ENCODE measurements at places on chromosomes 3 and 15.

DNA sequence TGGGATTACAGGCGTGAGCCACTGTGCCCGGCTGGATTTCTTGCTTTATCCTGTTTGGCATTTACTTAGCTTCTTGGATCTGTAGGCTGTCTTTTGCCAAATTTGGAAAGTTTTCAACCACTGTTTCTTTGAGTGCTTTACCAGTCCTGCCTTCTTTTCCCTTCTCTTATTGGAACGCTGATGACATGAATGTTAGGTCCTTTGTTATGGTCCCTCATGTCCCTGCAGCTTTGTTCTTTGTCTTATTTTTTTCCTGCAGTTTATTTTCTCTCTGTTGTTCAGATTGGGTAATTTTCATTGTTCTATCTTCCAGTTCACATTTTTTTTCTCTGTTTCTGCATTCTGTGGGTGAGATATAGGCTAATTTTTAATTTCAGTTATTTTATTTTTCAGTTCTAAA, 25.0 kb downstream of the SH3GL3 start:
- DNase-seq = no peak

- no peak for DNase-seq
These were observed 166.9 kb upstream of the TMC3 start for GRCh38 chr15:81540909-81541308.

GRCh38 chr3:72633534-72633933, 214.7 kb downstream of the SHQ1 start:
- DNase-seq = no peak

DNA sequence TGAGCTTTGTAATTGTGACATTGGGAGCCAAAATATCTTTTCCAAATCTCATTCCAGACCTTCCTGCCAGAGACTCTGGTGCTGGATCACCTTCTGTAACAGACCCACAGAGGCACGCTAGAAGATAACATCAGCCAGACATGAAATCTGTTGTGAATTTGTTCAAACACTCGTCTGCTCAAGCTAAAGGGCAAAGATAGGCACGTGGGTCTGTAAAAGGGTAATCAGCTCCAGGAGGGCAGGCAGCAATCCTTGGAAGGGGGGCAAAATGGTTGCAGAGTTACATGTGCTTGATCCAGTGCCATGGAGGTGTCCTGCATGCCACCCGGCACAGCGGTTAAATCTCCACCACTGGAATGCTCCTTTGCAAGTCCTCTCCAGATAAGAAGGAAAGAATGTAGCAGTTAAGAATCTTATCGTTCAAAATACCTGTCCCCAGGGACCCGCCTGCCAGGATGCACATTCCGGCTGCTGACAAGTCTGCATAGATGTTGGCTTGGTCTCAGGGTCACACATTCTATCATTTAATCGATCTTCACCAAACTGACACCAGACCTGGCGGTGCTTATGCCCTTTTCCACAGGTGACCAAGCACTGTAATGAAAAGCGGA, 74.8 kb downstream of the ADAMTS9 start:
- DNase-seq = no peak

GRCh38 chr3:133259767-133260166, 140.1 kb upstream of the BFSP2 start:
- DNase-seq = no peak

DNA sequence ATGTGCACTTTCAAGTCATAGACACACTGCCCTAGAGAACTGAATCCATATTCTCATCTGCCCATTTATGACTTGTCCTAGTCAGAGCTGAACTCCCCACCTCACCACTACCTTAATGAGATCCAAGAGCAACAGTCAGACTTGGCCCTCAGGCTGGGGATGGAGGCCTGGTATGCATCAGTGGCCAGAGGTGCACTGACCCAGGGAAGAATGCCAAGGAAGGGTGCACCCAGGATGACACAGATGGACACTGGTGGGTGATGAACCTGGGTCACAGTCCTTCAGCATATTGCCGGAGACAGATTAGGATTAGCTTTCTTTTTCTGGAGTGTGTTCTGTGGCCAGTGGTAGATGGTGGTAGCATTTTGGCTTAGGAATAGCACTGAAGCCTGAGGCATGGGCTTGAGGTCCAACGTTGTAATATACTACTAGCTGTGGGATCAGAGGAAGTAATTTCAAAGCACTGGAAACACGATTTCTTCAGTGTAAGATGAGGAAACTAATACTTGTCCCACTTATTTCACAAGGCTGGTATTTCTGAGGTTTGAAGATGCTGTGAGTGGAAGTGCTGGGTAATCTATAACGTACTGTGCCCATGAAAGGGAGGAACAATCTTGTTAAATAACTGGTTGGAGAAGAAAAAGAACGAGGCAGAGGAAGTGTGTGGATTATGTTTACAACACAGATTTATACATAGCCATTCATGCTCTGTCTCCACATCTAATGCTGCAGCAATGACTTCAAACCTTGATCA, 265.0 kb downstream of the THRB start:
- DNase-seq = no peak

GRCh38 chr3:174204765-174205164, 654.4 kb upstream of the NAALADL2 start:
- no peak for DNase-seq

DNA sequence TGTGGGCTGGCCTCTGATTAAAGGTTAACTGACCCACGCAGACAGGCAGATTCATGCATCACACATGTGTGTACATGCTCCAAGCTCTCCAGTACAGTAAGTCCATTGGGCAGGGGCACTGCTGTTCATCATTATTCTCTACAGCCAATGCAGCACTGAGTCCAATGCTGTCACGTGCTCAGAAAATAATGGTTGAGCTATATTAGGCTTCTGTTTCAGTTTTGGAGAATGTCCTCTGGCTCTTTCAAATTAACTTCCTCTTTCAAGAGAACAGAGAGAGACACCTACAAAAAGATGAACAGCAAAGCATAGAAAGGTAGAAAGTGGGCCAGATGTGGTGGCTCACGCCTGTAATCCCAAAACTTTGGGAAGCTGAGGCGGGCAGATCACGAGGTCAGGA, 202.6 kb downstream of the MEX3B start:
- no peak for DNase-seq

DNA sequence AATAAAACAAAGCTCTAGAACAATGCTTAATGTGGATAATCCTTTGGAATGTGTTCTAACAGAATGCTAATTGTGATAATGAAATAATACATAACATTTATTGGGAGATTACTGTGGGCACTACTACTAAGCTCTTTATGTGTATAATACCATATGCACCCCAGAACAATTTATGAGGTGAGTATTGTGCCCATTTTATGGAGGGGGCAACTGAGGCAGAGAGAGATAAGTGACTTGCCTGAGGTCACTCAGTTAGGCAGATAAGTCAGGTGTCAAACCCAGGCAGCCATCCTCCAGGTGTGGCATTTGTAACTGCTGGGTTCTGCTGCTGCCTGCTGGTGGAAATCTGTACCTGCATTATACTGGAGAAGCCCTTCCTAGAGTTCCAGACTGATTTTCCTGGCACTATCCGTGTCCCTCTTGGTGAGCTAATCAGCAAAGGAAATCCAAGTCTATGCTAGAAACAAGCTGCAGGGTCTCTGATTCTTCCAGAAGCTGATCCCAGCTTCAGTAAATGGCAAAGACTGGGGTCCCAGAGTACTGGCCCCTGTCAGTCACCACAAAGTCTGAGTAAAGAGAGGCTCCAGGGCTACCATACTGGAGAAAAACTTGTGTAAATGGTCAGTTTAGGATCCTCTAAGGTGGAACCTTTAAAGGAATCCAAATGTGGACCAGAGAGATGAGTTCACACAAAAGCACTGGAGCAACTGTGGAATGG, 22.6 kb upstream of the RBP1 start:
- no peak for DNase-seq

GRCh38 chr15:73694419-73694818, 10.2 kb downstream of the CD276 start:
- DNase-seq = no peak

GRCh38 chr3:159896543-159896942, 92.1 kb upstream of the IL12A start:
- DNase-seq = no peak

GRCh38 chr3:193520738-193521137, 34.0 kb downstream of the ATP13A4 start:
- no peak for DNase-seq

- DNase-seq = no peak
These were observed 88.6 kb downstream of the THSD4 start for GRCh38 chr15:71203586-71204474.

GRCh38 chr15:92818651-92819277, 81.4 kb upstream of the CHD2 start:
- no peak for DNase-seq

DNA sequence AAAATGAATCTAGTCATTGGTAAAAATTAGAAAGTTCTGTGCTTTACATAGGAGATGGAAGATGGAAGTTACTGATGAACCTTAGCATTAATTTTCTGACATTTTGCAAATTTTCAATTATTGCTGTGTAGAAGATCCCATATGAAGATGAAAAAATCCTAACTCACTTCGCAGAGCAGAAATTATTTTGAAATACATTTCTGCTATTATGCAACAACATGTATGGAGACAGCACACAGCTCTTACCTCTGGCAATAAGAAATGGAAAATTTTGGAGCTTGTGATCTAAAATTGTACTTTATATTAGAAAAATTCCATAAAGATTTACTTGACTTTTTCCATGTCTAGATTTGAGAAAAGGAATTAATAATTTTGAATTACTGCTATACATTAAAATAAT, 177.9 kb downstream of the WDR72 start:
- no peak for DNase-seq

DNA sequence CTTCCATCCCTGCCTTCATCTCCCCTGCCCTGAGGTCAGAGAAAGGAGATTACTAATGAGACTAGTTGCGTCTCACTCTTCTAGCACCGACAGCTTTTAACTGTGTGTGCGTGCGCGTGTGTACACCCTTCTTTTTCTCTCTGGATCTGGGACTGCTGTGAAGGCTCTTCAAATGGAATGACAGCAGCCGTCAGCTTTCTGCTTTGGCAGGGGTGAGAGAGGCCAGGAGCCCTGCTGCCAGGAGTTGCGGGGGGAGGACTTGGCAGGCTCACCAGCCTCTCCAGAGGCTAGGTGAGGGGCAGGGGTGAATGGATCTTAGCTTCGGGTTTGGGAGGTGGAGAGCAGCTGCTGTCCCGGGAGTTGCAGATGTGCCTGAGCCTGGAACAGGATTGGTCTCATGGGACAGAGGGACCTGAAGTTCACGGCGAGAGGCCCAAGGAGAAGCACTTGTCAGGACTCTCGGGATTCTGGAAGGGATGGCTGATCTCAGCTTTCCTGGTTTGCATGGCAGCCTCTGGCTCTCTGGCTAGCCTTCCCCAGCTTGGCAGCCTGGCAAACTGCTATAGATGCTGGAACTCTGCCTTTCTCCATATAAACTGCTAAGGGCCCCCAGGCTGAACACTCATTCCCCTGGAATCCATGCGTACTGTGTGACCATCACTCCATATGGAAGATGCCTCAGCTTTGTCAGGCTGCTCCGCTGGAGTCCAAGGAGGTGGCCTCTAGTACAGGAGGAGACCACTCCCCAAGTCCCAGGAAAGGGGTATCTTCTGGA, 16.6 kb downstream of the TEX264 start:
- DNase-seq = no peak

GRCh38 chr3:44439499-44440295, 37.8 kb downstream of the ZNF445 start:
- peak; percentile 49 for DNase-seq

GRCh38 chr15:90414408-90415028, 26.5 kb downstream of the IQGAP1 start:
- no peak for DNase-seq

- no peak for DNase-seq
These were observed at the start of gene P2RY13 for GRCh38 chr3:151329363-151329762. Gene P2RY13, minus strand, starts transcription at chr3:151329549. Its CDS starts 21 bp downstream, at chr3:151329528.

DNA sequence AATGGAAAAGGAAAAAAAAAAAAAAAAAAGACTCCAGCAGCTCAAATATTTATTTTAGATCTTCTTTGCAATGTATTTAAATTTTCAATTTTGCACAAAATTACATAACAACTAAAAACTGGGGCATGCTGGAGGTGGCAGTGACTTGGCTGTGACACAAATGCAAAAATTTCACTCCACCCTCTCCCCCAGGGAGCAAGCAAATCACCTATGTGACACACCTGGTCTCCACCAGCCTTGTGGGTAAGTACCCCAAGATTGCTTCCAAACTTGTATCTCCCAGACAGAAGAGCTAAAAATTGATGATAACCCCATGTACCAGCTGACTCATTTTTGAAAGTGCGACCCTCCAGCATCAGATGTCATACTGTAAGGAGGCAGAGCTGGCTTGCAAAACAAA, 32.0 kb downstream of the UBE3A start:
- DNase-seq = no peak

GRCh38 chr3:181009225-181009624, 19.7 kb upstream of the DNAJC19 start:
- DNase-seq = no peak

- no peak for DNase-seq
These were observed 72.4 kb downstream of the CRYGS start for GRCh38 chr3:186471771-186472170.

DNA sequence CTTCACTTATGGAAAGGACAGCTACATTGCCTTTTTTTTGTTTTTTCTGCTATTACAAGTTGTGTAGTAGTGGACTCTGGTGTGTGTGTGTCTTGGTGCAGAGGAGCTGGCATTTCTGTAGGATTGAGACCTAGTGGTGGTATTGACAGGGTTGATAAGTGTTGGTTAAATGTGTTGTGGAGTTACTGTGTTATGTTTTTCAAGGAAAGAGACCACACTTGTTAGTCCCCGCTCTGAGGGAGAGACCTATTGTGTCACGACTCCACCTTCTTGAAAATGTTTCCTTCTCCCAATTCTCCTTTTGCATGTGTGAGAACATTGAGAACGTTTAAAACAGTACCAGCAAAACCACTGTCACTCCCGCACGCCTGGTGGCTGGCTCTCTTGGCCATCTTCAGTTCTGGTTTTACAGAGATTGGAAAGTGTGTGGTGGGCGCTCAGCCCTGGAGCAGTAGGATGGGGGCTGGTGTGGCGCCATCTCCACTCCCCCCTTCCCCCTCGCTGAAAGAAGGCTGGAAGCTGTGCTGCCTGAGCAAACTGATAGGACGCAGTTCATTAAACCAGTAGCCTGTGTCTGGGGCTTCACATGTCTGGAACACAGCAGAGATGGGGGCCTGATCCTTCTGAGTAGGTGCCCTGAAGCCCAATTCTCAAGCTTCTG, 5.5 kb downstream of the KLF13 start:
- no peak for DNase-seq

- DNase-seq = no peak
These were observed 575.5 kb upstream of the KCNMB2 start for GRCh38 chr3:177960722-177961121.

GRCh38 chr3:41247055-41248004, 48.0 kb downstream of the CTNNB1 start:
- DNase-seq = no peak

DNA sequence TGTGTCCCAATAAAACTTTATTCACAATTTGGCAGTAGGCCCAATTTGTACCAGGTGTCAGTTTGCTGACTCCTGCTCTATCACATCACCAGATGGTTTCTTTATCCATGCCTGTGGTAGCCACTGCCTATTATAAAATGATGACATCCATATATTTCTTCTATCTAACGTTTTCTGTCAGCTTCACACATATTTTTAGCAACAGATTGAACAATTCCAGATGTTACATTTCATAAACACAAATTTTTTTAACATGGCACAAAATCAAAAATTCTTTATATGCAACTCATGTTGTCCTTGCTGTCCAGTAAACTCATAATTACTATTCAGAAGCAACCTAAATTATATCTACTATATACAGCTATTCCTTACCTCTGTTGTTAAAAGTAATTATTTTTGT, 1371.6 kb downstream of the NSUN3 start:
- DNase-seq = no peak

GRCh38 chr3:71360180-71360579, 223.3 kb downstream of the FOXP1 start:
- peak; percentile 40 for DNase-seq

- no peak for DNase-seq
These were observed 44.2 kb upstream of the CSPG5 start for GRCh38 chr3:47622671-47623461.
